ENCODE measurements at places on chromosomes 2 and 18.

GRCh38 chr2:160428405-160428763 lies 65.2 kb downstream of the RBMS1 start:
- DNase-seq = no peak

DNA sequence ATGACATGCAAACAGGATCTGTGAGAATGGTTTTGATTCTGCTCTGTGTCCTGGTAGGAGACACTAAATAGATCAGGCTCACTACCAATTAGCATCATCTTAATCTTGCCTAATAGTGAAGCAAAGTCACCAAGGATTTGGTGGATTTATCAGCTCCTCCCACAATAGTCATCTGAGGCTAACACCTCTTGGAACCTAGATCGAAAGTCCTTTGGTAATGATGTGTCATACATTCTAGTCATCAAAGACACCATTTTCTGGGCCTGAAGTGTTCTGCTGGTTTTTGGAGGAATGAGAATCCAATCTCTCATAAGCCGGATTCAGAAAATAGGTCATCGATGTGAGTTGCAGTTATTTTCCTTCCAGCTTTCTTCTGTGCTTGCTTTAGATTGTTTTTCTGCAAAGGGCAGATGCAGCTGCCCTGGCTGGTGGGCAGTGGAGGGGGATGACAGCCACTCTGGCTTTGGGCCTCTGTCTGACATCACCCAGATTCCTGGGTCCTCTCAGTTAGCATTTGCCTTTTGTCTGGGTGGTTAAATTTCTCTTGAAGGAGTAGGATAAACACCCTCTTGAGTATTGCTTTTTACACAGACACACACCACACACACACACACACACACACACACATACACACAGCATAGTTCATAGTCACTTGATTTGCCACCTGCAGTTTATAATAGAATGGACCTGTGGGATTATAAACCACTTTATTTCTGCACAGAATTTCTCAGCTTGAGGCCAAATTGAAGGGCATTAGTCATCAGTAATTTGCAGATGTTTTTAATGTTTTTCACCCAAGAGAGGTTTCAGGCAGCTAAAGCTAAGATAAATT lies at the start of gene MYO3B:
Gene MYO3B, plus strand, starts transcription at position 198 of the 832 bp plus-strand sequence. Its CDS starts 141 bp downstream, at position 339.
- DNase-seq = peak; percentile 50

DNA sequence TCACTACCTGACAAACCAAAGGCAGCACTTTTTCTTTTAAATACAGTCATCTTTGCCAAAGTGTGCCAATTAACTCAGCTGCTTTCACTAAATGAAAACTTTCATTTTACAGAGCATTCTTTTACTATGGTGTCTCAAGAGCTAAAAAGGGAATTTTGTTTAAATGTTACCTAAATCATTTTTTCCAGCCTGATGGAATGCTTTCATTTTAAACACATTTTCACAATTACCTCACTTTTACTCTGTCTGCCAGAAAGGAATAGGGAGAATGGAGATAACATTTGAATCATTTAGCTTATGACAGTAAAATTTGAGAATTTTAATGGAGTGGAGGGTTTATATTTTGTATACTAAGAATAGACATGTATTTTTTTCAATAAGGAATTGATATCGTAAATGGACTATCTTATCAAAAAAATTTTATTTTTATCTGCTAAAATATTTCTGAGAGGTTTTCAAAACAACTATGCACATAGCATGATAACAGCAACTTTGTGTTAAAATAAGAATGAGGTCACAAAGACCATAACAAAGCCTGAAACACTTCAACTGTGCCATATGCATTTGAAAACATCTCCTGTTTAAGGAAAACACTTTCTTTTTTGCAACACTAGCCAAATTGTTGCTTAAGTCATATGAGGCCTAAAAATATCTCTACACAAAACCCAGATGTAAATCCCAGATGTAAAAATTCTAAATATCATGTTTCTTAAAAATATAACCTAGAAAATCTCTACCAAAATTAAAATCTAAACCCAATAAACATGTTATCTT lies 769.9 kb upstream of the FSHR start:
- DNase-seq = no peak

DNA sequence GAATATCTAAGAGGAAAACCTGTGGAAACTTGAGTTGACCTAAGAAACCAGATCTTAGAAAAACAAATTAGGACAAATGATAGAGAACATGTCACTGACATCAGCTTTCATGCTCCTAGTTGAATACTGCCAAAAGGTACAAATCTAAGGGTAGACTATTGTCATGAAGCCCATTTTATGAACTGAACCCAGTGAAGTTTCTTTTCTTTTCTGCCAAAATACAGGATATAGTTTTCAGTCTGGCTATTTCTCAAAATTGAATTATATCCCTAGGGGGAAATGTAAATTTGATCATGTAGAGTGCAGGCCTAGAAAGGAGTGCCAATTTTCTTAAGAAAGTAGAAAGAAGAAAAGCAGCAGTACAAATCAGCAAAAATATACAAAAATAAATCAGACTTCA lies 46.6 kb downstream of the FSIP2 start:
- DNase-seq = no peak

GRCh38 chr2:46273919-46274318 lies 23.3 kb upstream of the EPAS1 start:
- no peak for DNase-seq

GRCh38 chr2:109679626-109680025 lies 65.5 kb downstream of the SOWAHC start:
- DNase-seq = no peak
